ENCODE measurements at places on chromosomes 7 and 10.

DNA sequence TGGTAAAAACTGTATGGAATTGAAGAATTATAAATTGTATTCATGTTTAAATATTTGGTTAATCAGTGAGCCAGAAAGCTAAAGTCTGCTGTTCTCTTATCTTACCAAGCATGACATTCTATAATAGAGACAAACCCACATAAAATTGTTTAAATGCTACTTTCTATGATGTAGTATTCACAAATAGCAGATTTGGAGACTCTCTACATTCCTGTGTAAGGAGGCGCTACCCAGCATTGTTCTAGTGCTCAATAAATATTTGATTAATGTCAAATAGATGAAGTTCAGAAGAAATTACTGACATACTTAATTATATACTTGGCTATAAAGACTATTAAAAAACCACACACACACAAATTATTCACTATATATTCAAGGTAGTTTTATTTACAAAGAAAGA lies 49.8 kb downstream of the DOCK4 start:
- no peak for DNase-seq

DNA sequence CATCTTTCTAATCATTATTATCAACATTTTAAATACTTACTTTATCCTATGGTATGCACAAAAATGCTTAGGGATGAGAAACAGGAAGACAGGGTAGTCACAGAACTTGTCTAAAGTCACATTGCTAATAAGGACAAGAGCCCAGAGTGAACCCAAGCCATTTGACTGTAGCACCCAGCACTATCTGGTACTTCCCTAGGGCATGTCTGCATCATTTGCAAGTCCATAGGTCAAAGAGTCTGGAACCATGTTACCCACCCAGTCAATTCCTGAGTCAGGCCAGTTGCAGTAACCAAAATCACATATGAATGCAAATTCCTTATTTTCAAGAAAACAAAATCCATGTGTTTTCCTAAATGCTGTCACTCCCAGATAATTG lies 19.1 kb downstream of the ASAH2 start:
- no peak for DNase-seq

GRCh38 chr10:26798298-26798697 lies 62.5 kb downstream of the ABI1 start:
- DNase-seq, result no peak

- no peak for DNase-seq
Observed at GRCh38 chr10:51706225-51706624, 6.8 kb upstream of the CSTF2T start.

DNA sequence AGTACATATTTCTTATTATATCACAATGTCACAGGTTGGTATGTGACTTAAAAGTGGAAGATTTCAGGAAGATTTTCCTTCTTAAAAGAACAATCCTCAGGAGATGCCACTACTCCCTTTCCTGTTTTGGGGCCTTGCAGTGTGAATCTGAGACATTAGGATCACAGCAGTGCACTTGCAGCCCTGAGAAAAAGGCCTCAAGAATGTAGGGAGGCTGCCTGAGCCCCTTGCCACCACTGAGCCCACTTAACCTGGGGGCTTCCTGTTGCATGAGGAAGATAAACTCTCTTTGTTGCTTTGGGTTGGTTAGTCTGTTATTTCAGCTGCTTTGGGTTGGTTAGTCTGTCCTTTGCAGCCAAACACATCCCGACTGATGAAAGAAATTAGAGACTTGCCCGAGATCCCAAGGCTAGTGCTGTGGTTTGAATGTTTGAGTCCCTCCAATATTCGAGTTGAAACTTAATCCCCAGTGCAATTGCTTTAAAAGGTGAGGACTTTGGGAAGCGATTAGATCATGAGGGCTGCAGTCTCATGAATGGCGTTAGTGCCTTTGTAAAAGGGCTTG lies 151.3 kb upstream of the SP4 start:
- no peak for DNase-seq

- DNase-seq, result no peak
Observed at GRCh38 chr10:80278480-80278879, 11.0 kb downstream of the MAT1A start.

- DNase-seq, result no peak
Observed at GRCh38 chr10:72814099-72814790, 79.3 kb upstream of the OIT3 start.

GRCh38 chr7:11557627-11558026 lies 274.4 kb downstream of the THSD7A start:
- DNase-seq, result no peak

DNA sequence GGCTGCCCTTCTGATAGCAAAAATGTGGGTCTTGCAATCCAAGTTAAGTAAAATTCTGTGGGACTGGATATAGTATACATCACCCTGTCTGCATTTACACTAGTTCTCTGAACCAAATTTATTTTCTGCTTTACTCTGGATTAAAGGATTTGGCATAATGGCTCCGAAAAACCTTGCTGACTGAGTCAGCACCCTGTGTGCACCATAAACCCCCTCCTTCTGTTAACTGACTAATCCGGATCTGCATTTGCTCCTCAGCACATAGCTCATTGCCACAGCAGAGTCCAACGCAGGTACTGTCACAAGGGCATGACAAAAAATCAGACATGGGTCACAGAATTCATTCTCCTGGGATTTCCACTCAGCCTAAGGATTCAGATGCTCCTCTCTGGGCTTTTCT lies 1.3 kb downstream of the OR2A5 start:
- no peak for DNase-seq

DNA sequence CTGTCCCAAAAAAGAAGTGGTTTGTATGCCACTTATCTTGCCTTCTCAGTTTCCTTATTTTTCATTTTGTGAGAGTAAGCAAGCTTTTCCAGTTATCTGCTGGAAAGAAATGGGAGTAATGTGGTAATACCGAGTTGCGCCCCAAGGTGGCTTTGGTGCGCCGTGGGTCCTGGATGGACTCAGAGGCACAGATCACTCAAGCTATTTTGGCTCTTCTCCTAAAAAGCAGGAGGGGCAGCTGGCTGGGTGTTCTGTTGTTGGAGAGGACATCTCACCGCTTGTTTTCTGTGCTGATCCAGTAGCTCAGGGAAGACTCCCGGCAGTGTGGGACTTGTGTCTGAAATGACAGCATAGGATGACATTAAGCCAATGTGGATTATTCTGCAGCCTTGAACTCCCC lies 16.4 kb downstream of the PRKRIP1 start:
- no peak for DNase-seq

- no peak for DNase-seq
Observed at GRCh38 chr7:50477640-50478039, 27.5 kb upstream of the FIGNL1 start.

GRCh38 chr7:80134115-80134535 lies 506 bp upstream of the GNAI1 start:
- no peak for DNase-seq

GRCh38 chr10:29522061-29522855 lies 112.5 kb downstream of the SVIL start:
- DNase-seq, result no peak

- no peak for DNase-seq
Observed at GRCh38 chr10:121594623-121595350, 3.5 kb downstream of the FGFR2 start.

GRCh38 chr10:91893051-91893450 lies 16.2 kb downstream of the FGFBP3 start:
- no peak for DNase-seq

DNA sequence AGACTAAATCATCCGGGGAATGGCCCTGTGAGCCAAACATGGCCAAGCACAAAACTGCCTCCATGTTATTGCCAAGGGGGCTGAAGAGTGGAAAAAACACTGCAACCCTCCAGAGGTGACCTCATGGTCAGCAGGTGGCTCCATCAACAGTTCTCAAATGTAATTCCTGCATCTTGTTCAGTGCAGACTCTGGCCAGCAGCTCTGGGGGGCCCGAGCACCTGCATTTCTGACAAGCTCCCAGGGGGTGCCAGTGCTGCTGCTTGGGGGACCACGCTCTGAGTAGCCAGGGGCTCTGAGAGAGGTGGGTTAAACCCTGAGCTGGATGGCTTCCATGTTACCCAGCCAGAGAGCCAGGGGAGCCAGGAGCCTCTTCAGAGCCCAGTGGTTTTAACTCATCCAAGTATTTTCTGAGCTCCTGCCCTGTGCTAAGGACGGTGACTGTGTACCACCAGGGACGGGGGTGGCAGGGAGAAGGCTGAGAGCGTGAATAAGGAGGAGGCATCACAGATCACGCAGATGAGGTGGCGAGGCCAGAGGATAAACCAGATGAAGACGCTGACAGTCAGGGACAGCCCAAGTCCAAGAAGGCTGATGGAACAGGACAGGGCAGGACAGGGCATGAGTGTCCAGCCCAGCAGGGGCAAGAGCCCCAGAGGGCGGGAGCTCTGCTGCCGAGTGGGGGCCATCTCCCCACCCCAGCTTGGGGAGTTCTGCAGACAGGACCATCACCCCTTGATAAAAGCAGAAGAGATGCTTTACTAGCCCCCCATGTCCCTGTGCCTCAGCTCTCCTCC lies 52.9 kb downstream of the CLEC2L start:
- DNase-seq, result peak; percentile 67

GRCh38 chr10:62631241-62631640 lies 173.3 kb upstream of the ADO start:
- no peak for DNase-seq

DNA sequence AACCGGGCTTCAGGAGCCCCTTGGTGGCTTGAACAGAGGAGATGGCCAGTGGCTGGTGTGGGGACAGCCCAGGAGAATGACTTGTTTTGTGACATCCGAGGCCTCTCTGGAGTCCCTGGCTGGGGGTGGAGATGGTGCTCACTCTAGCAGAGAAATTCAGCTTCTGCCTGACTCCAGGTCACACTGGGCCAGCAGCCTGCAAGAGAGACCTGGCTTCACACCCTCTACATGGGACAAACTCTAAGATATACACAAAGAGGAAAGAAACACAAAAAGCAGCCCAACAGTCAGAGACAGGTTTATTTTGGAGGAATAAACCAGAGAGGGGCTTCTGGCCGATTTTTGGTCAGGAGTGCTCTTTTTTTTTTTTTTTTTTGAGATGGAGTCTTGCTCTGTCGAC lies 132.8 kb downstream of the ELFN1 start:
- no peak for DNase-seq

- no peak for DNase-seq
Observed at GRCh38 chr7:37452346-37452745, 3.7 kb upstream of the ELMO1 start.

- no peak for DNase-seq
Observed at GRCh38 chr7:110839866-110840265, 251.1 kb upstream of the LRRN3 start.

GRCh38 chr10:59258890-59259289 lies 82.4 kb downstream of the PHYHIPL start:
- no peak for DNase-seq

- DNase-seq, result no peak
Observed at GRCh38 chr10:100391163-100392002, 44.4 kb downstream of the SCD start.

DNA sequence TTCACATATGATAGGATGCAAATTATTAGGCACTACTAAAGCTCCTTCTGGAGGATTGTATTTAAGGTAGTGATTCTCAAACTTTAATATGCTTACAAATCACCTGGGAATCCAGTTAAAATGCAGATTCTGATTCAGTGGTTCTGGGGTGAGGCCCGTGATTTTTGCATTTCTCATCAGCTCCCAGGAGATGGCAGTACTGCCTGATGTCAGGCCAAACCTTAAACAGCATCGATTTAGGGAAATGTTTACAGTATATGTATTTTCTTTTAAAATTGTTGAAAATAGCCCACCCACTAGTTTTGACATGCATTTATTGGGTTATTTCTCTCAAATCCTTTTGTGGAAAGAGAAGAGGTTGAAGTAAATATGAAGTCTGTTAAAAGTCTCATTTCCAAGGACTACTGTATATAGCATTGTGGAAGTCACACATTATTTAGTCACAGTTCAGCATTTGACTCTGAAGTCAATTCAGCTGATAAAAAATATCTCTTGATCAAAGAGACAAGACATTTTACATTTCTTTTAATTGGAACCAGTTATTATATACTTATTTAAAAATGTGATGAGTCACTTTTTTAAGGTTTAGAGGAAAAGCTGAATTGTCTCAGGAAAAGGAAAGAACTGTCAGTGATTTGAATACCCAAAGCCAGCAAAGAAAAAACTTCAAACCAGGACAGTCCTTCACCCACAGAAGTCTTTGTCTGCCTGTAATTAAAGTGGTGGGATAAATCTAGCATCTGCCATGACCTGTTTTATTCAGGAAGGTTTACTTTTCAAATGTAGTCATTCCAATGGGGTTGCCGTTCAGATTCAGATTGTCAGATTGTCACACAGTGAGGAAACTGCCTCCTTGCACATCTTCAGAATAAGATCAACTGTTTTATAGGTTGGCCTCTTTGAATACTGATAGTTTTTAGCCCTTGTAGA lies 21.1 kb upstream of the HBP1 start:
- DNase-seq, result no peak

GRCh38 chr10:65555192-65555591 lies 1370.6 kb upstream of the LRRTM3 start:
- no peak for DNase-seq

GRCh38 chr10:48389846-48390557 lies 83.5 kb downstream of the MAPK8 start:
- DNase-seq, result no peak

DNA sequence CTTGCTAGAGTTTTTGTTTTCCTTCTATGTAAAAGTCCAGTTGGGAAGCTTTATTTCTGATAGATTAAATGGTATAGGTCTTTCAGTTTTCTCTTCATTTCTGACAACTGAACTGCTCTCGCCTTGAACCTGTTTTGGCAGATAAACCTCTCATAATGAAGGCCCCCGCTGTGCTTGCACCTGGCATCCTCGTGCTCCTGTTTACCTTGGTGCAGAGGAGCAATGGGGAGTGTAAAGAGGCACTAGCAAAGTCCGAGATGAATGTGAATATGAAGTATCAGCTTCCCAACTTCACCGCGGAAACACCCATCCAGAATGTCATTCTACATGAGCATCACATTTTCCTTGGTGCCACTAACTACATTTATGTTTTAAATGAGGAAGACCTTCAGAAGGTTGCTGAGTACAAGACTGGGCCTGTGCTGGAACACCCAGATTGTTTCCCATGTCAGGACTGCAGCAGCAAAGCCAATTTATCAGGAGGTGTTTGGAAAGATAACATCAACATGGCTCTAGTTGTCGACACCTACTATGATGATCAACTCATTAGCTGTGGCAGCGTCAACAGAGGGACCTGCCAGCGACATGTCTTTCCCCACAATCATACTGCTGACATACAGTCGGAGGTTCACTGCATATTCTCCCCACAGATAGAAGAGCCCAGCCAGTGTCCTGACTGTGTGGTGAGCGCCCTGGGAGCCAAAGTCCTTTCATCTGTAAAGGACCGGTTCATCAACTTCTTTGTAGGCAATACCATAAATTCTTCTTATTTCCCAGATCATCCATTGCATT lies 27.1 kb downstream of the MET start:
- DNase-seq, result no peak

GRCh38 chr10:114650266-114650665 lies 7.8 kb downstream of the ABLIM1 start:
- DNase-seq, result no peak

GRCh38 chr7:132857031-132857430 lies 224.9 kb downstream of the CHCHD3 start:
- DNase-seq, result no peak

GRCh38 chr7:23347682-23348180 lies 48.6 kb downstream of the MALSU1 start:
- no peak for DNase-seq

- DNase-seq, result no peak
Observed at GRCh38 chr7:138164804-138165203, 88.5 kb downstream of the AKR1D1 start.

GRCh38 chr7:157887400-157887799 lies 550.6 kb downstream of the DNAJB6 start:
- DNase-seq, result no peak
